Renal pelvis (tissue), 12 donors: ENCODE measurements at places on chromosomes 3 and 15.

DNA sequence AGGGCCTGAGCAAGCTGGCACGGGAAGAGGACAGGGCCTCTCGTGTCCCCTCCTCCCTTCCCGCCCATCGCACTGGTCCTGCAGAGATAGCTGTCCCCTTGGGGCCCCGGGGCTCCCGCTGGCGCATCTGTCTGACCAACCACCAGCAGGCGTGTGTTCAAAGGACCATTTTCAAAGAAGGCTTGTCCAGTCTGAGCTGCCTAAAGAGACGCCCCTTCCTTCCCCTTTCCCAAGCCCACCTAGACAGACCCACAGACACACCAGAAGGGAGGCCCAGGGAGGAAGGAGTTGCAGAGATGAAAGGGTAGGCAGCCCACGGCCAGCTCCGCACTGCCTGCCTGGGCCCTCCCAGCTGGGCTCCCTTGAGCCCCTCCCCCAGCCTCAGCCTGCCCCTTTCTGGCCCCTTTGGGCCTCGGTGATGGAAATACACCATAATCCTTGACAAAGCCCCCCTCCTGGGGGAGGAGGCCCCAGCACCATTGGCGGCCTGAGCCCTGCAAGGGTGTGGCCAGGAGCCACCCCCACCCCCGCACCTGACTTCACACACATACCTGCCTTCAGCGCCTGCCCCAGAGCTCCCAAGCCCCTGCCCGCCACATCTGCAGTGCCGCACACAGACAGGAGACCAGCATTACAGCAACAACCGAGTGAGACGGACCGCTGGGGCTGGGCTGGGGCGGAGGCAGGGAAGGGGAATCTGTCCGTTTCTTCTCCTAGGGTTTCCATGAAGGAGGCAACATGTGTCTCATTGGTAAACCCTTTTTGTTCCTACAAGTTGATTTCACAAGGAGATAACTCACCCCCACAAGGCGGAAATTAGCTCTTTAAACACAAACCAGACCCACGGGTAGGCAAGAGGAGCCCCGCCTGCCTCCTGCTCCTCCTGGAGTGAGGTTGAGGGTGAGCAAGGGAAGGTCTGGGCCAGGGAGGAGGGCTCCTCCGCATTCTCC is at the start of gene STRA6:
TSS of gene STRA6 (minus strand) at position 336 of the 950 bp plus-strand sequence. CDS start 520 bp downstream, outside the sequence.
- DNase-seq, result no peak

DNA sequence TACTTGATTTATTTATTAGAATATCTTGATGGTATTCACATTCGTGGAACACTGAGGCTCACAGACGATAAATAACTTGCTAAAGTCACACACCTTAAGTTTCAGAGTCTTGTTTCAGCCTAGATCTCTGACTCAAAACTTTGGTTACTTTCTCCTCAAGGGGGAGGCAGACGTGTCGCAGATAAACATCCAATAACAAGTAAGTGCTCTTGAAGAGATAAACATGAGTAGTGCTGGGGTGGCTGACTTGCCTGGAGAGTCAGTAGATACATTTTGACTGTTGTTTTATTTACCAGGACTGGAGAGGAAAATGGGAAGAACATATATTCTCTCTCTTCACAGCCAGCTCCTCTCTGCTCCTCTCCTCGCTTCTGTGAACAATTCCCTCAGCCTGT is 31.3 kb downstream of the FBXO45 start:
- DNase-seq, result no peak

DNA sequence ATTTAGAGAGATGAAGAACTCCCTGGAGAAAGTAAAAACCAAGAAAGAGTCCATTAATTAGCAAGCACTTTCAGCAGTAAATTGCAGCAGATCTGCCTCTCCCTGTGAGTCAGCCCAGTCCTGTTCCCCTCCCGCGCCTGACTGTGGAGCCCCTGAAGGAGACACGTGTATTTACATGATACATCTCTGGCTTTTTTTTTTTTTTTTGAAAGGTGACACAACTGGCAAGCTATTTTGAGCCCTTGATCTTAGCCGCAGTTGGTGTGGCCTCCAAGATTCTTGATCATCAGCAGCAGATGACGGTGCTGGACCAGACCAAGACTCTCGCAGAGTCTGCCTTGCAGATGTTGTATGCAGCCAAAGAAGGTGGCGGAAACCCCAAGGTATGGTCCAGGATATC is 271.8 kb upstream of the TPM1 start:
- no peak for DNase-seq

DNA sequence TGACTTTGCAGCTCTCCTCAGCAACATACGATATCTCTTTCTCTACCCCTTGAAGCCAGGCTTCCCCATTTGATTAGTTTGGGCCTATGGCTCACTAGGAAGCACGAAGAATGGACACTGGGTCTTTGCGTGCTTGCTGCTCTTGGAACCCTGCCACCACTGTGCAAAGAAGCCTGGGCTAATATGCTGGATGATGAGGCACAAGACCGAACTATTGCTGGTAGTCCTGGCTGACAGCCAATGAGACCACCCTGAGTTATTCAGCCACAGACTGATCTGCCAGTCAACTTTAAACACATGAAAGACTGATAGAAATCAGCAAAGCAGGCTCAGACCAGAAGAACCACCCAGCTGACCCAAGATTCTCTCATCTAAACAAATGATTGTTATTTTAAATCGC is 250.3 kb downstream of the CBLB start:
- DNase-seq, result no peak

GRCh38 chr15:67915461-67916374 is 75.9 kb upstream of the RNU6-1 start:
- peak; percentile 87 for DNase-seq

DNA sequence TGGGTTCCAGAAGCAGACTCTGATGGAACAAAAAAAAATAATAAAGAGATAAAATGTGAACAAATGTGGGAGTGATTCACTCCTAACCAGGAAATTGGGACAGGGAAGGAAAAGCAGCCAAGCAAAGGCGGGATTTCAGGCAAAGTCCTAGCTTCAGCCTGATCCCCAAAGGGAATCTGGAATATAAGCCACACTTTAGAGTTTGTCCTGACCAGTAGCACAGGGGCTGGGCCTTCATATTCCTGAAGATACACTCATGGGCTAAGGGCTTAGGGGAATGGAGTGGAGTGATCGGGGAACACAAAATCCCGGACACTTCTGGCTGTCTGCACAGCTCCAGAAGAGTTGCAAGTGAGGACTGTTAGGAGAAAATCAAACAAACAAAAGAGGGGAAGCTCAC is 135.0 kb upstream of the COL8A1 start:
- DNase-seq, result no peak

DNA sequence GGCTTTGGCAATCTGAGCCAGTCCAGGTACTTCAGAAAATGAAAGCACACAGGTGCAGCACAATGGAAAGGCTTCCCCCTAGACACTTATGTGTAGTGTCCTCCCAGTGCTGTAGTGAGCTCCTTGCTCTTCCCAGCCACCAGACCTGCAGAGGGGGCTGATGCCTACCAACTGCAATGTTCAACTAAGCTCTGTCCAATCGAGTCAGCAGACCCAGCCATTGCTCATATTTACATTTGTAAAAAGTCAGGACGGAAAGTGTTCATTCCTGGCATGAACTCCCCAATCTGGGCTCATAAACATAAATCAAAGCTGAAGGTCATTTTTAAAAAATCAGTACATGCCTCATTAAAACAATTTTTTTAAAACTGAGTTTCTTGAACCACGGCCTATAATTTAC is 73.0 kb downstream of the FOXP1 start:
- no peak for DNase-seq

GRCh38 chr15:80789796-80790195 is 10.6 kb downstream of the CEMIP start:
- no peak for DNase-seq
